Activated CD4-positive, alpha-beta T cell treated with anti-CD3 and anti-CD28 coated beads, Interleukin-2, amount 50 U/mL, for 4 hours (primary cell): ENCODE measurements at places on chromosomes 1 and 21.

GRCh38 chr1:84969489-84970250 lies 27.2 kb downstream of the MCOLN2 start:
- DNase-seq: no peak

GRCh38 chr1:14426854-14427253 lies 171.6 kb upstream of the KAZN start:
- no peak for DNase-seq

GRCh38 chr1:168230709-168231108 lies 4.9 kb downstream of the SFT2D2 start:
- DNase-seq: no peak

DNA sequence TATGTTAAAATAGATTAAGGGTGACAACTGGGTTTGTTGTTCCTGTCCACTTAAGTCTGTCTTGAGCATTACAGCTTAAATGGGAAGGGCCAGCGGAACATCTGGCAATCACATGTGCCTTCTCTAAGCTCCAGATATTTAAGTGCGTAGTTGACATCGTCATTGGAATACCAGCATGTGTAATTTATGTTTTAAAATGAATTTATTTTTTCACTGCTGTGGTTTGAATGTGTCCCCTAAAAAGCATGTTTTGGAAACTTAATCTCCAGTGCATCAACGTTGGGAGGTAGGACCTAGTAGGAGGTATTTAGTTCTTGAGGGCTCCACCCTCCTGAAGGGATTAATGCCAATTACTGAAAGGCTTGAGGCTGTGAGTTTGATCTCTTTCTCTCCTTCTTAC lies 13.4 kb downstream of the ZCCHC17 start:
- DNase-seq: no peak

GRCh38 chr1:223056802-223057201 lies 86.2 kb downstream of the TLR5 start:
- DNase-seq: no peak

- DNase-seq: no peak
Observed at GRCh38 chr1:42157667-42158066, 4.5 kb downstream of the GUCA2B start.

- no peak for DNase-seq
Observed at GRCh38 chr1:198072177-198072576, 84.6 kb upstream of the NEK7 start.

- no peak for DNase-seq
Observed at GRCh38 chr1:172380441-172381244, 39.8 kb upstream of the C1orf105 start.

DNA sequence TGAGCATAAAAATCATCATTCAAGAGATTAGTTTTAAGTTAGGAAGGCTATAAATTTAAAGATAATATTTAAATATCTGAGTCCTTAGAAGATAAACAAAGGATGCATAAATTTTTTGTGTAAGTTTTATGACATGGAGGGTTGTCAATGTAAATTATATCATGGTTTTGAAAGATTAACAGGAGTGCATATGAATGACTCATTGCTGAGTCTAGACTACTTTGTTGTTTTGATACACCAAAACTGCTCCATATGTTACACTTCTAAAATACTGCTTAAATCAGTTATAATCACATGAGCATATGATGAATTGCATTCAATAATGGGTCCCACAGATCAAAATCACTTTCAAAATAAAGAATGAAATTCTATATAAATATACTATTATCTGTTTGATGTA lies 312.5 kb downstream of the KCNT2 start:
- DNase-seq: no peak

DNA sequence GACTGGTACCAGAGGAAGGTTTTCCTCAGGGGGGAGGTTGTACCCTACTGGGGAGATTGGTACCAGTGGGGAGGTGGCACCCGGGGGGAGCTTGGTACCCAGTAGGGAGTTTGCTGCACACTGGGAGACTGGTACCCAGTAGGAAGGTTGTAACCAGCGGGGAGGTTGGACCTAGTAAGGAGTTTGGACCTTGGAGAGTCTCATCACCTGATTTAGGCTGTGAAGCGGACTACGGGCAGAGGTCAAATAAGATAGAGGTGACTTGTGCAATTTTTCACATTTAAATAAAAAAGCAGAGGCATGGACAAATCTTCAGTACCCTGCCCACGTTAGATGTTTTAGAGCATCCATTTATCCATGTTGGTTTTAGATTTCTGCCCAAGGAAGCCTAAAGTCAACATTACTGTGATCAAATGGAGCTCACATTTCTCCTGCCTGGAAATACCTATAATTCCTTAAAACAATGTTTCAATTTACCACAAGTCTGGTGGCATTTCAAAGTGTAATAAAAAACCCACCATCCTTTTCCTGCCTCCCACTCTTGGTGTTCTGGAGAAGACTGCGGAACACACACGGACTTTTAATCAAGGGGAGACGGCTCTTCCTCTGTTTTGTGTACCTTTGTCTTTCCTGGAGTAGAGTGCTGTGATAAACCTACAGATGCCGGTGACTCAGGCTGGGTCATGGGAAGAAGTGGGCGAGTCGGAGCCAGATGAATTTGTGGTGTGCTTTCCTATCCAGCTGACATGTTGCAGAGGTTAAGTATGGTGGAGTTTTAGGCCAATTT lies 36.2 kb upstream of the MRPS6 start:
- DNase-seq: no peak

DNA sequence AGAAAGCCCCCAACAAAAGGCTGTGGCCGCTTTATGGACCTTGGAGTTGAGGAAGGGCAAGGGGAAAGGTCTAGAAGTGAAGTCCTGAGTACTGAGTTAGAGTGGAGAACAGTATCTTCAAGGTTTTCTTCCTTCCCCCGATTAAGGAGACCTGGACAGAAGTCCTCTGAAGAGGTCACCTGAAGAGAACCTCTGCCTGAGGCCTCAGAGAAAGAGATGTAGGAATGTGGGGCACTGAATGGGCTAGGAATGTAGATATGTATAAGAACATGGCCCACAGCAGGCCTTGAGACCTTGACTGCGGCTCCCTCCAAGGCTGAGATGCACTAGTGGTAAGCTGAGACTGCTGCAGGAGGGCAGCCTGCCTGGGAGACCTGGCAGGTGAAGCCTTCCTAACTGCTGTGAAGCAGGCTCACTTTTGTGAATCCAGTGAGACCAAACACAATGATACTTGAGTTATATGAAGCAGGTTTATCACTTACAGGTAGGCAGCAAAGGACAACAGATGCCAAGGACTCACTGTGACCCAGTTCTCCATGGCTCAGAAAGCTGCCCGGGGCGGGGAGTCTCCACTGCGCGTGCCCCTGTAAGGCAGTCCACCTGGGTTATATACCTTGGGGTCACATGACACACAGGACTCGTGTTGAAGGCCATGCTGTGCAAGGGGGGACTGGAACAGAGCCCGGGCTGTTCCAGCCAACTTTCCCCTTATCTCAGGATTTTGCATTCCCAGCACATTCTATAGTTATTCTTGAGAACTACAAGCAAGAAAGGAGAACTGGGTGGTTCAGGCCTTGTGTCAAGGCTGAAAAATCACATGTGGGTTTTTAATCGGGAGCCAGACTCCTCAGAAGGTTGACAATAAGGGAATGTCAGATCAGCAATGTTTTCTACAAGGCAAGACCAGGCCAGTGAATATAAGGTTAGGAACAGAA lies 78.8 kb upstream of the PPM1J start:
- no peak for DNase-seq

GRCh38 chr21:25938658-25939395 lies 204.1 kb downstream of the GABPA start:
- no peak for DNase-seq

- DNase-seq: no peak
Observed at GRCh38 chr1:59223989-59224634, 72.8 kb upstream of the FGGY start.

GRCh38 chr21:25491267-25491666 lies 116.0 kb downstream of the MRPL39 start:
- DNase-seq: no peak

DNA sequence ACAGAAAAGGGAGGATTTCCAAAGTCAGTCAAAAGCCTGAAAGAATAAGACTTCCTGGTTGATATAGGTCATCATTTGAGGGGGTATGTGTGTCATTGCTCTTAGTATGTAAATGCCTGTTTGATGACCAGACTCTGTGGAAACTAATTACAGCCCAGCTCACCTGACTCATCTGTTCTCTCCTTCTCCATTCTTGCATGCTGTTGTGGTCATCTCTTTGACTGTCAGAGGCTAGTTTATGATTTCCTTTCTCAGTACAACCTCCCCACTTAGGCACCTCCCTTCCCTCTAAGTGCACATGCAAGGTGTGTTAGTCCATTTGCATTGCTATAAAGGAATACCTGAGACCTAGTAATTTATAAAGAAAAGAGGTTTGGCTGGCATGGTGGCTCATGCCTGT lies 2.4 kb upstream of the C1orf116 start:
- DNase-seq: no peak

- no peak for DNase-seq
Observed at GRCh38 chr1:40583980-40584379, 52.5 kb downstream of the ZNF684 start.

- DNase-seq: no peak
Observed at GRCh38 chr1:9355503-9355902, 62.8 kb downstream of the SPSB1 start.

- no peak for DNase-seq
Observed at GRCh38 chr21:28699596-28700259, 292.9 kb downstream of the LTN1 start.

GRCh38 chr1:3176028-3176427 lies 107.0 kb downstream of the PRDM16 start:
- no peak for DNase-seq

- no peak for DNase-seq
Observed at GRCh38 chr1:109771712-109772657, 8.3 kb upstream of the EPS8L3 start.

DNA sequence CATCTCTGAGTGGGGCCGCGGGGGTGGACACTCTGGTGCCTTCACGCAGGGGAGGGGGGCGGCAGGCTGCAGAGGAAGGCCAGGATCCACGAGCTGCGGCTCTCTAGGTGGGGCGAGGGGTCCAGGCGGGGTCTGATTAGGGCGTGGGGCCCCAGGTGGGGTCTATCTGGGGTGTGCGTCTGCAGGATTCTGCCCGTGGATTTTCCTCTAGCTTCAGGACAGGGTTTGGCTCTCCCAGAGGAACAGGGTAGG lies 6.3 kb downstream of the JMJD4 start:
- DNase-seq: no peak

- DNase-seq: no peak
Observed at GRCh38 chr1:197919346-197920066, 2.3 kb downstream of the LHX9 start.

DNA sequence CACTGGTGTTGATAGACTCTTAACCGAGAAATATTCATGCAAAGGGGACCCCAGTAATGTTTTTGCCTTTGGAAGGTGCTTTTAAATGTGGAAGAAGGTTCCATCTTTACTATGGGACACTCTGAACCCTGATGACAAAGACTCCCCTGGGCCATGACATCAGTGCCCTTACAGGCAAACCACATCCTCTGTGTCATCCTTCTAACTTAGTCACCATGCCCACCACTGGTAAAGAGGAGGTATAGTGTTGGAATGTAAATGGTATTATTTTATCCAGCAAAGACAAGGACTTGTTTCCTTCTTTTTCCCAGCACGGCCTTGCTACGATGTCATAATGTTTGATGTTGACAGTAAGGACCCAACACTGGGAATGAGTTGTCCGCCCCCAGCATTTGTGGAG lies 12.6 kb downstream of the METTL13 start:
- DNase-seq: peak; percentile 26

- DNase-seq: no peak
Observed at GRCh38 chr1:218945050-218945449, 228.6 kb upstream of the LYPLAL1 start.

DNA sequence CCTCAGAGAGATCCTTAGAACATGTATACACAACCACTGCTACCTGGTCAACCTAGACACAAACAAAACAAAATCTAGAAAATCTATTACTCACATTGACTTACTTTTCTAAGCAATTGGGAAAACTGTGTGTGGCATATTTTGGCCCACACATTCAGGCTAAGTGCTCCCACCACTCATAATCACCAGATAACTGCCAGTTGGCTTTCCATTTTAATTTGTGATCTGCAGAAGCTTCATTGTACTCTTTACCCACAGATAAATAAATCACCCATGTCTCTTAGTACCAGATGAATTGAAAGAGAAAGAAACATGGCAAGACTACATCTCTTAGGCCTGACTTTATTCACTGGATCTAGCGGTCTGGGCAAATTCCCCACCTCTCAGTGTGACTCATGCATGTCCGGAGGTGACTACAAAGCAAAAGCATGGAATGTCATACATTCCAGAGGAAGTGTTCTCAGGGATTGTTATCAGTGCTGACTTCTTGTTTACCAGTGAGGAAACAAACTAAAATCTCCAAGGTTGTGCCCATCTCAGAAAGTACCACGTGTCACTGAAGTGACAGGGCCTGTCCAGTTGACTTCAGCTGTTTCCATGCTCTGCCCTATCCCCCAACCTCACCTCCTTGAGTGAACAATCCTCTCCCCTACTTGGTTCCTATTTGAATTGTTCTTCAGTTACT lies 52.4 kb upstream of the BCL10 start:
- DNase-seq: no peak

- peak; percentile 69 for DNase-seq
Observed at GRCh38 chr1:27136998-27137542, 17.9 kb downstream of the SLC9A1 start.

DNA sequence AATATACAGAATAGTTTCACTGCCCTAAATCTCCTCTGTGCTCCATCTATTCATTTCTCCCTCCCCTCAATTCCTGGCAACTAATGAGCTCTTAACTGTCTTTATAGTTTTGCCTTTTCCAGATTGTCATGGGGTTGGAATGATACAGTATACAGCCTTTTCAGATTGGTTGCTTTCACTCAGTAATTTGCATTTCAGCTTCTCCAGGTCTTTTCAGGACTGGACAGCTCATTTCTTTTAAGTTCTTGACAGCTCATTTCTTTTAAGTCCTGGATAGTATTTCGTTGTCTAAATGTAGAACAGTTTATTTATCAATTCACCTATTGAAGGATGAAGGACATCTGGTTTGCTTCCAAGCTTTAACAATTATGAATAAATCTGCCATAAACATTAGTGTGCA lies 22.6 kb downstream of the KRTAP21-3 start:
- no peak for DNase-seq

DNA sequence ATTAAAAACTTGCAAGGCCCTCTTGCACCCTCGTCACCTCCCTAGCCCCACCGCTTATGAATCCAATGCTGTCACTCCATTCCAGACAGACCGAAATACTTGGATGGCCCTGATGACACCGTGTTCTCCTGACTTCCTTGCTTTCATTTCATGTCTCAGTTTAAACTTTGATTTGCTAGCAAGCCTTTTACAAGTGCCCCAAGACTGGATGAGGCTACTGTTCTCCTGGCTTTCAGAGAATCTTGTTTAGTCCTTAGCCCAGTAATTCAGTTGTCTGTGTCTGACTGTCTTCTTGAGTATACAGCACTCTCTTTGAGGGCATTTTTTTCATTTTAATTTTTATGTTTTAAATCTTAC lies 824 bp upstream of the IFI44L start:
- no peak for DNase-seq

- no peak for DNase-seq
Observed at GRCh38 chr1:42837709-42838108, 8.7 kb upstream of the ZNF691 start.

DNA sequence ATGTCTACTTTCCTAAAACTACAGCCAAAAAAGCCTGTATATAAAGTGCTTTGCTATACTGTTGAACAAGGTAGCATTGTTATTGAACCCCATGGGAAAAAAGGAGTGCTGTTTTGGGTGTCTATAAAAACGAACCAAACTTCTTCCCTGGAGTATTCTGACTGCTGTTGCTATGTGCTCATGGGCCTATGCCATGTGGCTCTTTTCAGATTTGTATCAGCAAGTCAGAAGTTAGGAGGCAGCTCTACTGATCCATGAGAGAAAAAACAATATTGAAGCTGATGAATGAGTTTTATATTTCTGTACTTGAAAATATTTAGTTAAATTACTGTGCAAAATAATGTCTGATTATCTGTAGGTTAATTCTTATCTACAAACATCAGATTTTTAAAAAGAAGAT lies 66.5 kb downstream of the ADGRL2 start:
- DNase-seq: no peak
